ENCODE measurements at places on chromosomes 13 and 19. TPM values are rescaled to one million over a fixed set of nuclear protein-coding genes. Genes with fewer than 3 reads are reported as not detected.

DNA sequence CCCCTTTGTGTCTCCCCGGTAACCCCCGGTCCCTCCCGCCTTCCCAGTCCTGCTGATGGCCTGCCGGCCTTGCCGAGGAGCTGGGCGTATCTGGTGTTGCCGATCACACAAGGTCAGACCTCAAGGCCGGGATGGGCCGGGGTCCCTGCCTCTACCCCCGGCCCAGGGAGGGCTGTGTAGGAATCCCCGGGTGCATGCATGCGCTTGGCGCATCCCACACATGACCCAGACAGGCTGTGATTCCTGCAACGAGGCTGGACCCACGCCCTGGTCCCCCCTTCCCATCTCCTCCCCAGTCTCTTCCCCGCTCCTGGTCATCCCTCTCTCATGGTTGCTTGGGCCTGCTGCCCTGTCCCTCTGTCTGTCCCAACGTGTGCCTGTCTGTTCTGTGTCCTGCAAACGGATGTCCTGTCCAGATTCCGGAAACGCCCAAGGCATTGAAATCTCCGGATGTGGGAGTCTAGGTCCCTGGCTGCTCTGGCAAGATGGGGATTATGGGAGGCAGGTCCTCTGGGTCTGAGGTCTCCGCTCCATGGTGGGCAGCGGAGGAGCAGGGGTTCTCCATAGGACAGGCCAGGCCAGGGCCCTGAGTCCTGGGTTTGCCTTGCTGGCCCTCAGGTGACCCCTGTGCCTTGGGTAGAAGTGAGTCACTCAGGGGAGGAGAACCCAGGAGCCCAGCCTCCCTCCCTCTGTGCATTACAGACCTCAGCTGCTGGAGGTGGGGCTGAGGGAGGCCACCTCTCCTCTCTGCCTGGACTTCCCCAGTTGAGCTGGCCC, 1.6 kb downstream of the PKN1 start:
- peak; percentile 85 for DNase-seq

GRCh38 chr13:33235564-33235963, 50.0 kb downstream of the STARD13 start:
- no peak for DNase-seq

DNA sequence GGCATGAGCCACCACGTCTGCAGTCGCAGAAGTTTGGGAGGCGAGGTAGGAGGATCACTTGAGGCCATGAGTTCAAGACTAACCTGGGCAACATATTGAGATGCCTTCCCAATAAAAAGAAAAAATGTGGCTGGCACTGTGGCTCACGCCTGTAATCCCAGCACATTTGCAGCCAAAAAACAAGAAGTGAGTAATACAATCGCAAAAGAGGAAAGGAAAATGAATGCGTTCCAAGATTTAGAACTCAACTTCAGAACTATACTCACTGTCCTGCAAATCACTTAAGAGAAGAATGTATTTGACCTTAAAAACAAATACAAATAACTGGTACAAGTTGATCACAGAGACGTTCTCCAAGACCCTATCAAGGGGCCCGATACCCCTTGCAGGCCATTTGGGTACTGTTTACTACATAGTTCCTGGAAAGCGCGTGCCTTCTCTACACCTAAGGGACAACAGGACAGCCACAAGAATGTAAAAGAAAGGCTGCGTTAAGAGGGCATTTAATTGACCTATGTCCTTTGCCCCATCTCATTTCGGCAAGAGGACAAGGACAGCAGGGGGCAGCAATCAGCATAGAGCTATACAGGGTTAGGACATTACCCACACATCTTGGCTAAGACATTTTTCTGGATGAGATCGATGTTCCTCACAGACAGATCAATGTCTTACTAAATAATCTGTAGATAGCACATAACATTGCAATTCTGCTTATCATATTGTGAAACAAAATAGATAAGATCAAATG, 41.3 kb downstream of the FLT3 start:
- no peak for DNase-seq

- DNase-seq: no peak
Observed at GRCh38 chr19:1015782-1016646, 4.9 kb downstream of the TMEM259 start.

- DNase-seq: no peak
Observed at GRCh38 chr19:29255912-29256311, 43.0 kb upstream of the UQCRFS1 start.

The PTGIR gene
- 17.3 TPM for polyA plus RNA-seq

The LYL1 gene
- 9.3 TPM for polyA plus RNA-seq
